ENCODE measurements at places on chromosomes 4 and X.

DNA sequence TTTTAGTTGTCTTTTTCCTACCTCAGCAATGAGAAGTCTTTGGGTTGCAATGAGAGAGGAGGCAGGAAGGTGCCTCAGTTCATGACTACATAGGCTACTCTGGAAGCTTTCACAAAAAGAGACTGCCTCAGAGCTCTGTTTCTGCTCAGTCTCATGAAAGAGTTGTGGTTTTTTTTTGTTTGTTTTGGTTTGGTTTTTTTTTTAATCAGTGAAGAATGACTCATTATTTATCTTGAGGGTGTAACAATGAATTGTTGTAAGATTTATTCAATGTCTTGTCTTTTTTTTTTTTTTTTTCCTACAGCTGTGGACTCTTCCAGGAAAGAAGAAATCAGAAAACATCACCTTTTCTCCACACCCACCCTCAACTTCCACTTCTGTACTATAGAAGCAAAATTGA is 67.5 kb upstream of the CXCL13 start:
- DNase-seq = no peak

- DNase-seq = no peak
Observed at GRCh38 chr4:75484190-75484589, 30.0 kb downstream of the RCHY1 start.

DNA sequence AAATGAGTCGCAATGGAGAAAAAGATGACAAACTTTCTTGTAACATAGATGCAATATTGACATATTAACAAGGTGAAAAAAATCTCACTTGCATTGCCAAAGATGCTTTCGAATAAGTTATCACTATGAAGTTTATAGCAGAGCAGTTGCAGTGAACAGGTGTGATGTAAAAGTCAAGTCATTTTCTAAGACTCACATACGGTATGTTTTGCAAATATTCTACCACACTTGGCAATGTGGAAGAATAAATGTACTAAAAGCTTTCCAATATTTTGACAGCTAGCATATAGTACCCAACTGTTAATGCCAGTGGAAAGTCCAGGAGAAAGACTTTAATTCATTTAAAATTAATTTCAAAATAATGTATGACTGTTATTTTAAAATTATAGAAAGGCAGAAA is 76.5 kb downstream of the GALNTL6 start:
- no peak for DNase-seq

DNA sequence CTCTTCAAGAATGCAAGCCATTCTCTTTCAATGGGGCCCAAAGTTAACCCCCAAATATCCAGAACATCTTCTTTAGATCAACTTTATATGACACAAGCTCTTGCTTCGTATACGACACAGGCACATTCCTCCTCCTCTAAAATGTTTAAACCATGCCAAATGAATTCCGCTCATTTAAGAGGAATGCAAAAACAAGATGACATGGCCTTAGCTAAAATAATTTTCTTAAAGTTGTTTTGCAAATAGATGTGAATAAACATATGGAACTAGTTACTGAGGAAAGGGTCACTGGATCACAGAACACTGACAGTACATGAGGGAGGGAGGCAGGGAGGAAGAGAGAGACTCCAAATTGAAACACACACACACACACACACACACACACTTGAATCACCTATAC is 97.4 kb downstream of the RASL11B start:
- DNase-seq = no peak

DNA sequence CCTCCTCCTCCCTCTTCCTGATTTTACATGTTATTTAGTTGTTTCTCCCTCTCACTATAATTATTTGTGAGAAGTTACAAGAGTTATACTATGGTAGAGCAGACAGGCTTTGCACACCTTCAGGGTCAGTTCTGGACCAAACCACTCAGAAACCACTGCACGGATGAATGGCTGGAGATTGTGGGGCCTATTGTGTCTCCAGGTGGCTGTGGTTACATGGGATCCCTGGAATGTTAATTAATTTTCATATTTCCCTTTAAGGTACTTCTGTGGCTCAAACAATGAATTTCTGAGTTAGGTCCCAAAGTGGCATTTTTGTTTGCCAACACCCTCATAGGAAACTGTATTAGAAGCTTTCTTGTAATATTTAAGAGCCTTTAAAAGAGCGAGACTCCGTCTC is 151.9 kb downstream of the BMPR1B start:
- DNase-seq = no peak

DNA sequence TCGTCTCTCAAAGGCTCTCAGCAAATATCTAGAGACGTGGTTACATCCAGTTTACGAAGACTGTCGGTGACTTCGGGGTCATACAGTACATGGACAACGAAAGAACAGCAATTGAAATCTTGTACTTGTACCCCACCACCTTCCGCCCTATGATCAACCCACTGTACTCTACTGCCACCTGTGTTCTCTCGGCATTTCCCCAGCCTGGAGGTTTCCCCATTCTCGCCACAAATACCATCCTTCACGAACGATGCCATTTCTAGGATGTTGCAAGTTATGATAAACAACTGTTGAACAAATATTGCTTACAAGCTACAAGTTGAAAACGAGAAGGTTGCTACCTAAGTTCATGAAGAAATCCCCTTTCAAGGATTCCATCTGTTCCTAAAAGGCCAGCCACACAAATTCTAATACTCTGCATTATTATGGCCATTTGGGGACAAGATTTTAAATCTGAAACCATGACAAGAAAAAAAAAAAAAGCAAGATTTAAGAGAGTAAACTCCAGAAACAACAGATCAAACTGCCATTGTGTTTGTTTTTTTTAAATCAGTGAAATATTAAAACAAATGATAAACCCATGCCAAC is 1.6 kb downstream of the APBB2 start:
- no peak for DNase-seq

DNA sequence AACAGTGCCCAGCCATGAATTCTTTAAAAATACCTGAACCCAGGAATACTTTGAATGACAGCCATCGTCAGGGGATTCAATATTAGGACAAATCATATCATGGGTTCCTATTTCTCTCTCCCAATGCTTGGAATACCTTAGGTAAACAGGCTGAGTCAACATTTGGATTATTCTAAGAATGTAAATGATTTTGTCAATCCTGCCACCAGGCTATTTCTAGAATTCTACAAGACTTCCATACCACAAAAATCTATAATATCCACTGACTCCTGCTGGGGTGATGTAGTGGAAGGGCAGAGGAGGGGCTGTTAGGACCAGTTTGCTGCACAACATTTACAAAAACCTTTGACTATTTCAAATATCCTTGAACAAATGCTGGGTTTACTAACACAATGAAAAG is 65.2 kb downstream of the IGFBP7 start:
- DNase-seq = no peak

- no peak for DNase-seq
Observed at GRCh38 chr4:133095591-133095990, 53.5 kb upstream of the PCDH10 start.

DNA sequence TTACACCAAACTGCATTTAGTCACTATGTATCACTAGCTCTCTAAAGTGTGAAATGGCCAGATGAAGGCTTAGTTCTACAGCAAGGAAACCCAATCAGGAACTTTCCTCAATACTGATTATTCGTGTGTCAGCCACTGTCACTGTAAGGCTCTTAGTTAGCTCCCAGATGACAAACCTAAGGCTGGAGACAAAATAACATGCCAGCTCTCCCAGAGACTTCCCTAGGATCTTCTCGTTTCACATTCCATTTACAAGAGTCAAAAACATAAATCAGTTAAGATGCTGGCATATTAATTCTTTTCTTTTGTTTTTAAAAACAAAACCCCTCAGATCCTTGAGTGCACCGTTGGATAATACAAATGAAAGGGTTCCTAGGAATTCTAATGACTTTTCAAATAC is 88.2 kb upstream of the TFDP3 start:
- DNase-seq = no peak

- DNase-seq = no peak
Observed at GRCh38 chr4:92268642-92269041, 35.1 kb upstream of the GRID2 start.

DNA sequence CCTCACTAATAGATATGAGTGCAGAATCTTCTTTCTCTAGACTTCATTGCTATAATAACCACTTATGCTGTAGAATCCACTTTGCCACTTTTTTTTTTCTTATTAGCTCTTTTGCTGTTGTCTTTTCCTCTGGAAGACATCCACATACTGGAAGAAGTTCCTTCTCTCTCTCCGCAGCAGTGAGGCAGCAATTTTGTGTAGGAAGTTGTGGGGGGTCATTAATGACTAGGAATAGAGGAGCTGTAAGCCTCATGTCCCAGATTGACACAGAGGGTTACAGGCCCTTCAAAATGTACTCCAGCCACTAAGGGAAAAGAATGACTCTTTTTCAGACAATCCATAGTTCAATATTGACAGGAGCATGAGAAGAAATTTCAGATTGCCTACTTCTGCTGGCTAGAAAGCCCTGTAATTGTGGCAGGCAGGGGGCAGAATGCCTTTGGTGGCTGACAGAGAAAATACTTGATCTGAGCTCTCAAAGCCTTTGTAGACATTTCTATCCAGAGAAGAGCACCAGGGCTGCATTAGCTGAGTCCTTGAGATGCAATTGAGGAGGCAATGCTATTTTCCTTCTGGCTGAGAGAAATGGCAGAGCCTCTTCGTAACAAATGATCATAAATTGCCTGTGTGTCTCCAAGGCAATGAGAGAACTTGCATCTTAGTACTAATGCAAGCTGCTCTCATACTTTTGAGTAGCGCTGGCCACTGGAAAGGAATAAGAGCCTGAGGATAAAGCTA is 856.2 kb downstream of the STIM2 start:
- DNase-seq = no peak

GRCh38 chrX:140501321-140501720 is 3.5 kb downstream of the SOX3 start:
- no peak for DNase-seq

GRCh38 chr4:180491210-180491609 is 1752.0 kb upstream of the TENM3 start:
- DNase-seq = no peak

- DNase-seq = no peak
Observed at GRCh38 chr4:39682138-39682537, 15.8 kb upstream of the UBE2K start.

DNA sequence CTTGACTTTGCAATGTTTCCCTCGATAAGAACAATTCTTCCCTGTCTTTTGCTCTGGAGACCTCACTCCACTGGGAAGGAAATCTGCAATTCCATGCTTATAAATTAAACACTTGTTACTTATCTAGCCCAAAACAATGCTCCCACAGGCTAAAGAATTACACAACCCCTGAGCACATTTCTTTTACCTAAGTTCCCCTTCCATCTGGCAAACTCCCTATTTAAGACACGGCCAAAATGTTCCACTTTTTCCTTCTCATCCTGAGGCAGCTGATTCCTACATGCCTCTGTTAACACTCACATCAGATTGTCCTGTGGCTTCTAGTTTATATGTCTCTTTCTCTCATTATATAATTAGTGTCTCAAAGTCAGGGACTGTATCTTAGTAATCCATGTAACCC is 211.7 kb downstream of the COX18 start:
- DNase-seq = no peak

DNA sequence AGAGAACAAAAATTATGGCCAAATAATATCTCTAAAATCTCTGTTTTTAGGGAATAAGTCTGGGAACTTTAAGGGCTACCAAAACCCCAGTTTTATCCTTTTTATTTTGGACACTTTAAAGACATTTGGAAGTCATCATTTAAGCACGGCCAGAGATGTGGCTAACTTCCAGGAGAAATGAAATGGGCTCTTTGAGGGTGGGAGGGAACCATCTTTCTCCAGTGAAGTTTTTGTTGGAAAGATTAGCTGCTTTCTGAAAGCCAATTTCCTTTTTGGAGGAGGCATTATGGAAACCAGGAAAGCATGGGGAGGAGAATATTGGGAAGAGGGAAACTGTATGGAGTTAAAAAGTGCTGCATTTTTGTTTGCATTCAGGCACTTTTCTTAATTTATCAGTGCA is 4.8 kb downstream of the VSIG1 start:
- DNase-seq = no peak

- peak; percentile 67 for DNase-seq
Observed at GRCh38 chr4:169810325-169811323, 52.9 kb upstream of the HPF1 start.

DNA sequence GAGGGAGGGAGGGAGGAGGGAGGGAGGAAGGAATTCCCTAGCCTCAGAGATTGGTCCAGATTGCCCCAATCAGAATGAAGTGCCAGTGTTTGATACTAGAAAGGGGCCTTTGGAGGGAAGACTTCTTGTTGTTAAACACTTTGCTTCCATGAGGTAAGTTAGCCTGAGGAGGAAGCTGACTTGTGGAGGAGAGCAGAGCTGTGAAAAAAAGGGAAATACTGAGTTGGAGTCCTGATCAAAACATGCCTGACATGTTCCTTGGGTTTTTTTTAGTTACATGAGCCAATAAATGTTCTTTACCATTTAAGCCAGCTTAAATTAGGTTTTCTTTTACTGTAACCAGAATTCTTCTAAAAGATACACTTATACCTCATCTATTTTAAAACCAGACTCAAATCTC is 57.6 kb downstream of the GSX2 start:
- DNase-seq = no peak

GRCh38 chrX:10756441-10756840 is 136.1 kb upstream of the MID1 start:
- DNase-seq = no peak

DNA sequence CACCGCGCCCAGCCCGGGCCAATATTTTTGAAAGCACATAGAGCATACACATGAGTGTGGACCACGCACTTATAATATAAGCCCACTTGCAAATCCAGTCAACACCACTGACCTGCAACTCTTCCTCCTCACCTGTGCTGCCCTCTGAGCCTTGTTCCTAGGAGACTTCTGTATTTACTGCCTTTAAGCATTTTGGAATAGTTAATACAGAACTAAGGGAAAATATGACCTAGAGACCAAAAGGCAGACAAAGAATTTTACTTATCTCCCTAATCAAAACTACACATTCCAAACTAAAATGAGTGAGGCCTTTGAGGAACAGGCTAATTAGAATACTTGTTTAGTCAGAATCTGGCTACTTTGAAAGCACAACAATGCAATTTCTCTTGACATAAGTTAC is 89.1 kb downstream of the RELL1 start:
- no peak for DNase-seq

DNA sequence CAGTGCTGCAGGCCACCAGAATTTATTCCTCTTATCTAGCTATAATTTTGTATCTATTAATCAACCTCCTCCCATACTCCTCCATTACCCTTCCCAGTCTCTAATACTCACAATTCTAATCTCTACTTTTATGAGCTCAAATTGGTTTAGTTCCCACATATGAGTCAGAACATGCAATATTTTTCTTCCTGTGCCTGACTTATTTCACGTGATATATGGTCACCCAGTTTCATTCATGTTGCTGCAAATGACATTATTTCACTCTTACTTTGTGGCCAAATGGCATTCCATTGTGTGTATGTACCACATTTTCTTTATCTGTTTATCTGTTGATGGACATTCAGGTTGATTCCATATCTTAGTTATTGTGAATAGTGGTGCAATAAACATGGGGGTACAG is 483.5 kb downstream of the ACTRT1 start:
- DNase-seq = no peak
